Stimulated activated CD8-positive, alpha-beta memory T cell treated with anti-CD3 and anti-CD28 coated beads, Interleukin-7, amount 100 ng/mL, for 1 hour (primary cell): ENCODE measurements at places on chromosomes 16 and 17.

DNA sequence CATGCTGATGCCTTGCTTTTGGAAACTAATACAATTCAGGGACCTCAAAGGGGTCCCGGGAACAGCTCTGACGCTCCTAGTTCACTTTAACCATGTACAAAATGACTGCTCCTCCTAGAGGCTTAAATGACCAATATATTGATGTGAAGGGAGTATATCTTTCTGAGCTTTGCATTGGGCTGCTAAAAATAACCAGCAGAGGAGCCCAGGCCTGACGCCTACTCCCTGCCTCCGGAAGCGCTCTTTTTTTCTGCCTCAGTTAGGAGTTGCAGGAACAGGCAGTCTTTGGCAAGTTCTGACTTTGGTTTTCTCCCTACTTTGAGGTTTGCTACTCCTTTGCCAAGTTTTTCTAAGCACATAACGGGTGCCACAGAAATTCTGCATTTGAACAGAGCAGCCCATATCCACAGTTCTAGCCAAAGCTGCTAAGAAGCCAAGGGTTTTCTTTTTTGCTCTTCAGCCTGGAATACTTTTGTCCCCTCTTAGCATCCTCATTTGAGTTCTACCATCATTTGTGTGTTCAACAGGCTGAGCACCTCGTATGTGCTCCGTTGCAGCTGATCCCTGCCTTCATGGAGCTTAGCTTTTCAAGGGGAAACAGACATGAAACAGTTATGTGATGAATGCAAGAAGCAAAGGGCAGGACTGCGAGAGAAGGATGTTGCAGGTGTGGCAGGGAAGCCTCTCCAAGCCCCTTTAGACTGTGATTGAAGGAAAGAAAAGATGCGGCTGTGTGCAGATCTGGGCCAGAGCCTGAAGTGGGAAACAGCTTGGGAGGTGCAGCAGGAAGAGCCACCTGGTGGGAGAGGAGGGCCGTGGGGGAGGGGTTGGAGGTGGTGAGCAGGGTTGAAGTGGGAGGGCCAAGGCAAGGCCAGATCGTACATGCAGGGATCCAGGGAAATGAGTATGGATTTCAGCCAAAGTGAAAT, 2.8 kb upstream of the NAGPA start:
- DNase-seq: no peak

DNA sequence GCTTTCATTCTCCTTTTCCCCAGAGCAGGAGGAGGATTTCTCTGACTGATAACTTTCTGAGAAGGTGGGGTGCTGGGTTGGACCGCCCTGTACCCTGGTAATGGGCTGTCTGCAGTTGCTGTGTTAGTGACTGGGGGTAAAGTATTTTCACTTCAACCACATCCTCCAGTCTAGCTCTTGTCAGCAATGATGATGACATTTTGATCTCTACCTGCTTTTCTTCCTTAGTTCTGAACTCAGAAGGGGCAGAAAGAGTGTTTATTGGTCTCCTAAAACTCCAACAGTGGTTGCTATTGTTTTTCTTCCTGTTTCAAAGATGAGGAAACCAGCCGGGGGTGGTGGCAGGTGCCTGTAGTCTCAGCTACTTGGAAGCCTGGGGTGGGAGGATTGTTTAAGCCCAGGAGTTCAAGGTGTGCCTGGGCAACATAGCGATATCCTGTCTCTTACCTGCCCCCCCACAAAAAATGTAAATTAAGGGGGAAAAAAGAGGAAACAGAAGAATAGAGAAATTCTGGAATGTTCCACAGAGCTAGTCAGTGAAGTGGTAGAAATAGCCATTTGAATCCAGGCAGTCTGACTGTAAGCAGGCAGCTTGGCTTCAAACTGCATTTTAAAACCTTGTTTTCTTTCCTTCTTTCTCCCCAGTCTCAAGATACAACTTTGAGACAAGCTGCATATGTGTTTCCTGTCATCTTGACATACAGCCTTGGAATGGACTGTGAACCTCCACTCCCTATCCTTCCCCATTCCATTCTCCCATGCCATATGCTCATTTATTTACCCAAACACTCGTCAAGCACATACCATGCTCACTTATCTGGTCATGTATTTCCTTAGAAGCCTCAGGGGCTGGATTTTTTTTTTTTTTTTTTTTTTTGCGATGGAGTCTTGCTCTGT, 3.3 kb upstream of the N4BP1 start:
- DNase-seq: peak; percentile 20

DNA sequence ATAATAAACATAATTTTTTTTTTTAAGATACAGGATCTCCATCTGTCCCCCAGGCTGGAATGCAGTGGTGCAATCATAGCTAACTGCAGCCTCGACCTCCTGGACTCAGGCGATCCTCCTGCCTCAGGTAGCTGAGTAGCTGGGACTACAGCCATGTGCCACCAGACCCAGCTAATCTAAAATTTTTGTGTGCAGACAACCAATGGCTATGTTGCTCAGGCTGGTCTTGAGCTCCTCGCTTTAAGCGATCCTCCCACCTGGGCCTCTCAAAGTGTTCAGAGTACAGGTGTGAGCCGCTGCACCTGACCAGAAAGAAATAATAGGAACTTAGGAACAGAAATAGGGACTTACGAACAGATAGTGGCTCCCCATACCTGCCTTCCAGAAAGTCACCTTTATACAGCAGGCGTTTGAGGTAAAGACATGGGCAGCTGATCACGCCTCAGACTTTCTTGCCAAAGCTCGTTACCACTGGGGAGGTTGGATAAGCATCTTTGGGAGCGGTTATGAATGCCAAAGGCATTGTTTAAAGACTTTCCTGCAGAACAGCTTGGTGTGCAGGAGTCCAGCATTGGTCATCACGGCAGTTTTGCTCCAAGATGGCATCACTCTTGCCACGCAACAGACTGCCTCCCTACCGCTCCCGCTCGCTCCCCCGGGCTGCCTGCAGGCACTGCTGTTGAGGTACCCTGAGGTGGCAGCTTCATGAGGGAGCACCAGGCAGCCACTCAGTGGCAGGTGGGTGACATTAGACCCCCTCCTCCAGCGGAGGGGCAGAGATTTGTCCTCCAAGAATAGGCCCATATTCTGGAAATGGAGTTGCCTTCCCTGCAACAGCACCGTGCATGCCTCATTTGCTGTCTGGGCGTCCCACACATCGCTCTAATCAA, 13.6 kb downstream of the COX4I1 start:
- DNase-seq: no peak

DNA sequence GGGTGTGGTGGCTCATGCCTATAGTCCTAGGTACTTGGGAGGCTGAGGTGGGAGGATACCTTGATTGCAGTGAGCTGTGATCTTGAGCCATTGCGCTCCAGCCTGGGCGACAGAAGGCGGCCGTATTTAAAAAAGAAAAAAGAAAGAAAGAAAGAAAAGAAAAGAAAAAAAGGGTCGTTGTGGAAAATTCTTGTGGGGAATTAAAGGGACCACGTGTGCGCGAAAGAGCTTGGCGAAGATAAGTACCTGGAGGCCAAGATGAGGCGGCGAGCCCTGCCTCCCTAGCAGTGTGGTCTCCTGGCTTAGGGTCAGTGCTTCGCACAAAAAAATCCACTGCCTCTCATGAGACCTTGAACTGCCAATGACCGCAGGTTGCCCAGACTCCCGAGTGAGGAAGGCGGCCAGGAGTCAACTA, 728 bp upstream of the NMT1 start:
- DNase-seq: no peak

DNA sequence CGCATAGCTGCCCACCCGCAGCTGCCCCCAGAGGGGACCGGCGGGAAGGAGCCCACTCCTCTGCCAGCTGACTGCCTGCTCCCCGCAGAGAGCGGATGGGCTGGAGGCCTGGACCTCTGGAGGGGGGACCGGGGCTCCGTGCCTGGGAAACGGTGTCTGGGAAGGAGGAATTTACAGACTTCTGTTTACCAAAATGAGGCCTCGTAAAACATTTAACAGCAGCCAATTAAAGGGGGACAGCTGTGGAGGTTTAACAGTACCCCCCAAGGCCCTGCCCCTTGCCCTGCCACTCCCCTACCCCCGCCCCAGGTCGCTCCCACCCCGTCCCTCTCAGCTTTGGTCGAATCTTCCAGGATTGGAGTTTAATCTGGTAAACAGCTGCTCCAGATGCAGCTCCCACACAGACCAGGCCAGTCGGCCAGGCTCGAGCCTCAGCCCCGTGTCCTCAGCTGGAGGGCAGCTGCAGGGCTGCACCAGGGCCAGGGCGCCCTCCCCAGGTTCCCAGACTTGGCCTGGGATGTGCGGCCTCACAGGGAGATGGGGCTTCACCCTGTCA, 41.1 kb downstream of the BAHCC1 start:
- no peak for DNase-seq

- no peak for DNase-seq
These were observed 199.0 kb upstream of the SOX9 start for GRCh38 chr17:71921796-71922195.

GRCh38 chr16:59161679-59162078, 427.6 kb upstream of the GOT2 start:
- DNase-seq: no peak

DNA sequence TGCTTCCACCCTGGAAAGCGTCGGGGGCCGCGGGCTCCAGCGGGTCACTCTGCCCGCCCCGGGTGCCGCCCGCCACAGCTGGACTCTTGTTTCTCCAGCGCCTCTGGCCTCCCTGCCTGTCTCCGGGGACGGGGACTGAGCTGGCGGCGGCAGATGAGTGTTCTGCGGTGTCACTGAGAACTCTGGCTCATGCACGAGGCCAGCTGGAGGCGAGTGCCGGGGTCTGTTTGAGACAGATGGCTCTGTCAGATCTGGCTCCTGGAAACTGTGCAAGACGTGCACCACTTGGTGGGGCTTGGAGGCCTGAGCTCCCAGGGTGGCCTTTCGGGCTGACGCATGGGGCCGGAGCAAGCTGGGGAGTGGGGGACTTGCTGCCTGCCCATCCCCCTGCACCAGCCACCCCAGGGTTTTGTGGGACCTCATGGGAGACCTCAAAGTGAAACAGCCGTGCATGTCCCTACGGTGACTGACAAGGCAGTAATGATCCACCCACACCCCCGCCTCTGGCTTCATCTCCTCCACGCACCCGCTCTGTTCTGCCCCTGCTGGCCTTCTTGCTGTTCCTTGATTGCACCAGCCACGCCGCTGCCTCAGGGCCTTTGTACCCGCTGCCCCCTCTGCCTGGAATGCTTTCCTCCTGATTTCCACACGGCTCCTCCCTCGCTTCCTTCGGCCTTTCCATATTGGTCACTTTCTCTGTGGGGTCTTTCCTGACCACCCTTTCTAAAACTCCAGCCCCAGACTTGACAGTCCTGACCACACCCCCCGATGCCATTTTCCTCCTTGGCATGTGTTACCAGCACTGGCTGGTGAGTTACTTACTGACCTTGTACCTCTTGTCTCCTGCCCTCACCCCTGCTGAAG, 174.9 kb upstream of the CIBAR2 start:
- no peak for DNase-seq

GRCh38 chr17:55487695-55488432, 23.4 kb downstream of the SMIM36 start:
- no peak for DNase-seq

DNA sequence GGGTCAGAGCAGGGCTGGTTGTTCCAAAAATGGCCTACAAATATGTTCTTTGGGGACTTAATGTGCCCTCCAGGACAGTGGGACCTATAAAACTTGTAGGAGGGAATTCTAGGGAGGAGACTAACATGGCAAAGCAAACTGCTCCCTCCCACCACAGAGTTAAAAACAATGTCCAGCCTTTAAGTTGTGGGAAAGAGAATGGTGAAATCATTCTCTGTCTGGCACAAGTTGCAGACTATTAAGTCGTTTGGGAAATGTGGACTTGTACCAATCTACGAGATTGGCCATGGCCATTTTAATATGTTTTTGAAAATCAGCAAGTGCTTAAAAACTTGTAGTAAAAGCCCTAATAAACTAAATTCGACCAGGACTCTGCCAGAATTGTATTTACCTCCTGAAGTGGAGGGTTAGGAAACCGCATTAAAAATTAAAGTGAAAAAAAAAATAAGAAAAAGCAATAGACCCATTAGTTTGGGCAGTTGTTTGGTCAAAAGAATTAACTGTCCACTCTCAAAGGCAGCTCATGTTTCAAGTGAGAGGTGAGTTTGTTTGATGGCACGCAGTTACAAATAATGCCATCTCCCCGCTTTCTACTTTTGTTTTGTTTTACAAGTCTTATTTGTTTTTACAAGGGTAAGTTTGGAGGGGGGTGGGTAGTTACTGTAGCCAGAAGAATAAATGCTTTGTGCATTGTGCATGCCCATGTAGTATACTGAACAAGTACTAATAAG, 32.4 kb downstream of the ANKFN1 start:
- DNase-seq: no peak

DNA sequence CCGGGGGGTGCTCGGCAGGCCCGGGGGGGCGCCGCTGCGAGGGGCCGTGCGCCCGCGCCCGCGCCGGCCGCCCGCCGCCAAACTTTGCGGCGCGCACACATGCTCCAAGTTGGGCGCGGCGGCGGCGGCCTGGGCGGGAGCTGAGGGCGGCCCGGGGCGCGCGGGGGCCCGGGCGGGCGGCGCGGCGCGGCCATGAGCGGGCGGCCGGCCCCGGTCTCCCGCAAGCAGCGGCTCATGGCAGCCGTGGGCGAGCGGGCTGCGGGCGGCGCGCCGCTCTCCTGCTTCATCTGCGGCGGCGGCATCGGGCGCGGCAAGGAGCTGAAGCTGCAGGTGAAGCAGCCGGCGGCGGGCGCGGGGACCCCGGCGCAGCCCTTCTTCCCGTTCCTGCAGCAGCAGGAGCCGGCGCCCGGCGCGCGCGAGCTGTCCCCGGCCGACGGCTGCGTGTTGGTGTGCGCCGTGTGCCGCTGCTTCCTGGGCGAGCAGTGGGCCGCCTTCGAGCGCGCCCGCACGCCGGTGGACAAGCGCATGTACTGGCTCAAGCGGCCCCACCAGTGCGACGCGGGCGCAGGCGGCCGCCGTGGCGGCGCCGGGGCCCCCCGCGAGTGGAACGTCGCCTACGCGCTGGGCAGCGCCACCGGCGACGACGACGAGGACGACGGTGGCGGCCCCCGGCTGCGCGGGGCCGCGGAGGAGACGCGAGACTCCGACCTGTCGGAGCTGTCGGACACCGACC, 57.2 kb upstream of the CIBAR2 start:
- DNase-seq: no peak

GRCh38 chr17:7016418-7016817, 4.0 kb downstream of the RNASEK start:
- no peak for DNase-seq

DNA sequence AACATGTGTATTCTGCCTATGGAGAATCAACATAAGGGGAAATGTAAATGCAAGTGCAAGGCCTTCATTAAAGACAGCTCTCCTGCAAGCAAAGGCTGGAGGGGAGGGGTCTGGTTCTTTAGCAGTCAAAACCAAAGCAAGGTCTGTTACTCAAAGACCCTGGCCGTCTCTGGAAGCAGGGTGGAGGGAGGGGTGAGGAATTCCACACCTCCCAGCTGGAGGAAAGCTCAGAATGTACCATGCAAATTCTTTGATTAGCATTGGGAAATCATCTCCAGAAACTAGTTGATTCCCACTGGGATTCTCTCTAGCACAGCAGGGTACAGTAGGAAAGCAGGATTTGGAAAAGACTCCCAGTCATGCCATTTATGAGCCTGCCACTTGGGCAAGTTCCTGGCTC, 77.3 kb upstream of the ASIC2 start:
- DNase-seq: no peak
